ENCODE measurements at places on chromosomes 6 and 20.

DNA sequence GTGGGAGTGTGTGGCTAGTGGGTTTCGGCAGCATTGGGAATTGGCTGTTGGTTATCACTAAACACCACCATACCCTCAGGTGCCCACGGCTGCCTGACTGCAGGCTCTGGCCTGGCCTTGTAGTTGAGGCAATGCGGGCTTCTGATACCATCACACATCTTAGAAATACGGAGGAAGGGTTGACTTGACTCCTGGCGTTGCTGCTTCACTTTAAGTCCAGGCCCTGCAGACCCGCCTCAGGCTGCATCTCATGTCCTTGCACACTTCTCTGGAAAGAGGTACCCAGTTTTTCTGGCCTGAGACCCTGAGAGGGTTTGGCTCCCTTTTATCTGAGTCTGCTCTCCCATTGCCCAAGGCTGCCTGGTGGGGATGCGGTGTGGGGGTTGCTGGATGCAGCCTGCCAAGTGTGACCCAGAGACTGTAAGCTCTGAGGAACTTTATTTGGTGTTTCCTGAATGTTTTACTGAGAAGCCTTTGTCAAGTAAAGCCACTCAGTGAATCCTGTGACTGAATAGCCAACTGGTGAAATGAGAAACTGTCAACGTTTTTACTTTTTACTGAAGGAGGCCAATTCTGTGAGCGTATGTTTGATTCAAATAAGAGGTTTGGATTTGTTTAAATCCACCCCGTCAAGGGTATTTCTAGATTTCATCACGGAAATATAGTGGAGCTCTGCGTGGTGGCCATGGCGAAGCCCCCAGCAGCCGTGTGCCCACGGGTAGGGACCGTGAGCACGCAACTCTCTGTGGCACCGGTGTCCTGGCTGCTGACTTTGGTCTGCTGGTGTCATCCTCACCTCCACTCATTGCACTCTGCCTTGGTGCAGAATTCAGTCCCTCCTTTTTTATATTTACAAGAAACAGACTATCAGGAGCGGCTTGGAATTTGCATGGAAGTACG lies 160.1 kb downstream of the DTNBP1 start:
- no peak for DNase-seq

DNA sequence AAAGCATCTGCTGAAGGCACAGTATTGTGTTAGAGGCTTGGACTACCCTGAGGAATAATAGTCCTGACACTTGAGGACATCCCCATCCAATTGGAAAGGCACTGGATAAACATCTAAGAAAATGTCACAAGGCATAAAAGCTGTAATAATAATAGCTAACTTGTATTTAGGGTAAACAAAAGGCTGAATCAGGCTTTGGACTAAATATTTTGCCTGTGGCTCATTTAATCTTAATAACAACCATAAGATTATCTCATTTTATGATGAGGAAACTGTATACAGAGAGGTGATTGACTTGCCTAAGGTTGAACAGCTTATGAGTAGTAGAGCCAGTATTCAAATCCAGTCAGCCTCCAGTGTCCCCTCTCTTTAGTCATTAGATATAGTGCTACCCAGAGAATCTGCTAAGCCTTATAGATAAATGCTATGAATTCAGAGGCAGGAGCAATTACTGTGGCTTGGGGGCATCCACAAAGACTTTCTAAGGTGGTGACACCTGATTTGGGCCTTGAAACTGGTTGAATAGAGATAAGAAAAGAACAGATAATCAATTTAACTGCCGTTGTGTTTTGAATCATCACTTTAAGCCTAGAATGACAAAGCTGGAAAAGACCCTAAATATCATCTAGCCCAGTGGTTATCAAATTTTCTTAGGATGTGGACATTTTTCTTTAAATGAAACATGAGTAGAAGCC lies 7.5 kb upstream of the ZSWIM1 start:
- DNase-seq: no peak

DNA sequence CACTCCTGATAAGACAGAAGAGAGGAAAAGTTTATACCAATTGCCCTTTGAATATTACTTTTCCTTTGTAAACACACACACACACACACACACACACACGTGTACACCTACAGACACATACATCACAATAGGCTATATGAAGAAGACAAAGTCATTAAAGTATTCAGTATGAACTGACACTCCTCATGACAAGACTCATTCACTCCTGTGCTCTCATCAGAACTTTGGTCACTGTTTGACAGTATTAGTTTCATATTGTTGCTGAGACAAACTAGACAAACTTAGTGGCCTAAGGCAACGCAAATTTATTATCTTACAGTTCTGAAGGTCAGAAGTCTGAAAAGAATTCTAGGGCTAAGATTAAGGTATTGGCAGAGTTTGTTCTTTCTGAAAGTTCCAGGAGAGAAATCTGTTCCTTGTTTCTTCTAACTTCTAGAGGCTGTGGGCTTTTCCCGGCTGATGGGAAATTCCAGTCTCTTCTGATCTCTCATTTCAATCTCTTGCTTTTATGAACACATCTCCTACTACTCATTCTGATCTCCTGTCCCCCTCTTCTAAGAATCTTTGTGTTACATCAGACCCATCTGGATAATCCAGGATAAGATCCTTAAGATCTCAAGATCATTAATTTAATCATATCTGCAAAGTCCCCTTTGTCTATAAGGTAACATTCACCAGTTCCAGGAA lies 171.3 kb downstream of the HACE1 start:
- DNase-seq: no peak

- DNase-seq: no peak
Observed at GRCh38 chr6:112221561-112221960, 32.8 kb downstream of the LAMA4 start.

GRCh38 chr6:52697903-52698302 lies 27.0 kb downstream of the TMEM14A start:
- DNase-seq: no peak

Data from CD8-positive, alpha-beta memory T cell (primary cell).